ENCODE measurements at places on chromosomes 4 and X. TPM values are rescaled to one million over a fixed set of nuclear protein-coding genes. Genes with fewer than 3 reads are reported as not detected.

DNA sequence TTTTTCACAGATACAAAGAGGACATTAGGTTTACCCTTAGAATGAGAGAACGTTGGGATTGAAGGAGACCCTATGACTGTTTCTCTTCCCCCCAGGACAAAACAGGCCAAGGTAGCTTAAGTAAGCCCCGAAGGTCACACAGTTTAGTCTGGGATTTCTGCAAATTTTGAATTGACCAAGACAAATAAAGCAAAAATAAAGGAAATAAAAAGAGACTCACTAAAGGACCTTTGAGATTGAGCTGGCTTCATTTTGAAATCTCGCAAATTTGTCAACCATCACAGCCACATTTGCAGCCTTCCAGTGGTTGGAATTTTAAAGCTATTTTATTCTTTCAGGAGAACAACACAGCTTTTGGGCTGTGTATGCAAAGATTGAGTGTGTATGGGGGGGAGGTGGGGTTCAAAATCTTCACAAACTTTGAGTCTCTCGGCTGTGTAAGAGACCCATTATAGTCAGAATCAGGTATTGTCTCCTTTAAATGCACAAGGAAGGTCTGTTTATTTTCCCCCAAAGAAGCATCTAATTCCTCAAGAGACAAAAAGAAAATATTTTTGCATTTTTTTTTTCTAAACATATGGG lies 4.2 kb downstream of the TMSB4X start:
- no peak for DNase-seq

Gene CXorf49
- total RNA-seq, result not detected

- no peak for DNase-seq
Observed at GRCh38 chr4:185016946-185017758, 1.1 kb upstream of the HELT start.

DNA sequence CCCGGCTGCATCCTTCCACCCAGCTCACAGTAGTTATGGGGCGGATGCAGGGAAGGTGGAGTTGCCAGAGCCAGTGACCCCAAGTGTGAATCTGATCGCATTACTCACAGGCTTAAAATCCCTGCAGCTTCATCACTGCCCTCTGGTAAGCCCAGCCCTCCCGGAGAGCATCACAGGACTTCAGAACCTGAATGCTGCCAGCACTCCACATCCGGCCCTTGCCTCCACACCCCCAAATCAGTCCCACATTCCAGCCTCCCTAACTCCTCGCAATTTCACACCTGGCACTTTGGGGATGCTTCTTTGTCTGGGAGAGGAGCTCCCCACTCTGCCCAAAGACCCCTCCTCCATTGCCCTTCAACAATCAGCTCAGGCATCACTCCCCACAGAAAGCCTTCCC lies 15.6 kb downstream of the RASL11B start:
- DNase-seq, result no peak

- DNase-seq, result no peak
Observed at GRCh38 chrX:48278958-48279357, 23.8 kb downstream of the SSX1 start.

- DNase-seq, result no peak
Observed at GRCh38 chr4:52982946-52983340, 120.8 kb downstream of the RASL11B start.

Gene FABP2
- total RNA-seq, result not detected

GRCh38 chr4:26884486-26884988 lies 23.9 kb downstream of the STIM2 start:
- no peak for DNase-seq

Gene IGBP1
- total RNA-seq, result 75.8 TPM

Gene KLB
- under 0.01 TPM for total RNA-seq

GRCh38 chr4:153502584-153502983 lies 36.4 kb downstream of the TMEM131L start:
- no peak for DNase-seq

DNA sequence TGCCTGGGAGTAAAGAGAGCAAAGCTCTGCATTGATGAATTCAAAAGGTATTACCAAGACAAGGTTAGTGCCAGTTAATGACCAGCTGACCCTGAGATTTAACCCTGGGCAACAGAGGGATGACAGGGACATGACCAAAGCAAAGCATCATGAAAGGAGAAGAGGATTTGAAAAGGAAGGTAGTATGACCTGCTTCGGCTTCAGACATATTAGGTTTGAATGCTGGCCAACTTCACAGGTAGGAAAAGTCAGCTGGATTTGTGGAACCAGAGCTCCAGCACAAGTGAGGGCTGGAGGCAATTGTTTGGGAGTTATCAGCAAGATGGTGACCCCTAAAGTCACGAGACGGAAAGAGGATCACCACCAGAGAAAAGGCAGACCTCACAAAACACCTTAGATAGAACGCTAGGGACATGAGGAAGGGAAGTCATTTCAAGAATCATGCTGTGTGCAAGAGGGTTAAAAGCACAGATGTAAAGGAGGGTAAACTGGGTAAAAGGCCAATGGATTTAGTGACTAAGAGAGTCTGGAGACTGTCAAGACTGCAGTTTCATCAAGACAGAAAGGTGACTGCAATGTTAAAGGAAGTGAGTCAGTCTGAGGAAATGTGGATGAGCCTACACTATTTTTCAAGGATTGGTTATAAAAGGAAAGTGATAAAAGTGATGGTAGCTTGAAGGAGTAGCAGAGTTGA lies 45.6 kb downstream of the SH3RF1 start:
- peak; percentile 97 for DNase-seq

Gene CASK
- total RNA-seq, result 141 TPM

Gene ARHGAP6
- total RNA-seq, result under 0.01 TPM

Gene RIBC1
- total RNA-seq, result 0.26 TPM

DNA sequence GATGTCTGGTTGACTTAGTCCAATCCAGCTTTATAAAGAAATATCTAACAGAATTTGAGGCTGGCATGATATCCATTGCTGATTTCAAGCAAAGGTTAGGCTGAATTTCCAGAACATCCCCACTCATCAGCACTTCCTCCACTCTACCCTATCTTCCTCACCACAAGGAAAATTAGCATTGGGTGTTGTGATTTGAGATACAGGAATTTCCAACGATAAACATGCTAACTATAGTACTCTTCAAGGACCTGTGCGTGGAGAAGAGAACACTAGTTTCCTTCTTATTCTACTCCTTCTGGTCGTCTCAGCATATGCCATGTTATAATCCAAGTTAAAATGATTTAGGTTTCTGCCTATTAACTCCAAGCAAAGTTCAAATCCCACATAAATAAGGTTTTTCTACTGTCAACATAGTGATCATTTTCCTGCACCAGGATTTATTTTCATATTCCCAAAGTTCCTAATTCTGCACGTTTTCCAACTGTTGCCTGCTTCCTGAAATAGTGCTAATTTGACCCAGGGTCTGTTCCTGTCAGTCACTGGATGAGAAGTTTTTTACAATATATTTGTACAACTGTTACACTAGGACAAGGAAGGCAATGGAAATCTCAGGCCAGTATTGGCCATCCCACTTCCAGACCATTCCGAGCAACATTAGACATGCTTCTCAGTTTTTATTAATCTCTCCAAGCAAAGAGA lies 177.6 kb upstream of the EDNRA start:
- DNase-seq, result no peak

- no peak for DNase-seq
Observed at GRCh38 chrX:11461201-11462001, 168.2 kb downstream of the AMELX start.

Gene MAGEB2
- total RNA-seq, result not detected

GRCh38 chrX:79290596-79290995 lies 76.5 kb downstream of the ITM2A start:
- DNase-seq, result no peak

- DNase-seq, result no peak
Observed at GRCh38 chrX:57900975-57901374, 9.3 kb downstream of the ZXDA start.

GRCh38 chrX:5775846-5776430 lies 452.7 kb downstream of the NLGN4X start:
- DNase-seq, result no peak

DNA sequence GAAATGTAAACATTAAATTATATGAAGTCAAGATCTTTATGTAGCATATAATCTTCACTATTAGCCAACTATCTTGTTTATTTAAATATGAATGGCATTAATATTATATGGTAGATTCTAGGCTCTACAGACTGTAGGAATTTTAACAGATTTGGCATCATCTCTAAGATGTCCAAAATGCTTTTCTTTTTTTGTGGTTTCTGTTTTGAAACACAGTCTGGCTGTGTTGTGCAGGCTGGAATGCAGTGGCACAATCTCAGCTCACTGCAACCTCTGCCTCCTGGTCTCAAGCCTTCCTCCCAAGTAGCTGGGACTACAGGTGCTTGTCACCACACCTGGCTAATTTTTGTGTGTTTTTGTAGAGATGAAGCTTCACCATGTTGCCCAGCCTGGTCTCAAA lies 76.2 kb downstream of the ELOVL6 start:
- DNase-seq, result no peak

GRCh38 chrX:74924449-74925224 lies 615 bp downstream of the NEXMIF start:
- peak; percentile 2 for DNase-seq

DNA sequence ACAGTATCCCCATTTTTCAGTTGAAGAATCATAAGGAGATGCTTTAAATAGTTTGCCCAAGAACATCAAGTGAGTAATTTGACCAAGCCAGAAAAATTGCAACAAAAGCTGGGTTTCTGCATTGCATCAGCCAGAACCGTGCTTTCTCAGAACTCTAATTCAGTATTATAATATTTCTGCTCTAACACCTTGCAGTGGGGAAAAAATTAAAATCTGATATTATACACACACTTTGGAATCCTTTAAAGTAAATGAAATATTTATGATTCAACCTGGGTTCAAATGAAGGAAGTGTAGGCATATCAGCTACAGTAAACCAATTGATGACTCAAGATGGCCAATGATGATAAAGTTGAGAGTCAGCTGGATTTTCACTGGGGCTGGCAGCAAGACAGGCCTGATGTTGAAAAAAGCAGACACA lies 387.6 kb upstream of the ZFP42 start:
- DNase-seq, result peak; percentile 89

Gene MAGT1
- total RNA-seq, result 179 TPM

Gene HTN1
- total RNA-seq, result not detected

Gene XKRX
- total RNA-seq, result 1.9 TPM

GRCh38 chrX:78886550-78886949 lies 58.6 kb upstream of the P2RY10 start:
- peak; percentile 0 for DNase-seq

- no peak for DNase-seq
Observed at GRCh38 chrX:8183346-8183745, 12.3 kb upstream of the VCX2 start.

DNA sequence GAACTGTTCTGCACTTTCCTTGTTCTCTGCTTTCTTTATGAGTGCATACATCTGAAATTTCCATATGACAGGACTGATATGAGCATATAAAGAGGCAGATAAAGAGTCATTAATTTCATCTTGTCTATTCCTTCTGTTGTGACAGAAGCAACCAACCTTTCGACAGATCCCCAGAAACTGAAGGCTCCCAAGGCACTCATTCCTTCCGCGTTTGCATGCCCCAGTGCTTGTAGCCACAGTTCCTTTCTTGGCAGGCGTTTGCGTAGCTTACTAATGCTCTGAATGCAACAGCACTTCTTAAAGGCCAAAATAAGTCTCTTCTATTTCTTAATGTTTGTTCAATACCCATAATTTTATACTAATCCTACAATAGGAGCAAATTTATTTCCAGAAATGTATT lies 94.0 kb upstream of the TBL1X start:
- no peak for DNase-seq

DNA sequence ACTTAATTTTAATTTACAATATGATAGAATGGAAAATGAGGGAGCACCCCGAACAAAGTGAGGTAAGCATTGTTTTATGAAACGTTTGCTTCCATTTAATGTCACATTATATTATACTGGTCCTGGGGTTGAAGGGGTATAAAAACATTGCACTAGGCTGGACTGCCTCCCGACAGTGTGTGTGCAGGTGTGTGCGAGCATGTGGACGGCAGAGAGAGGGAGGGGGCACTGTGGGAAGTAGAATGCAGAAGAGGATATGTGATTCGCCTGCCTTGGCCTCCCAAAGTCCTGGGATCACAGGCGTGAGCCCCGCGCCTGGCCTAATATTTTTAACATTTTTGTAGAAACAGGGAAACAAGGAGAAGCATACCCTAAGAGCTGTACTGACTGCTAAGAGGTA lies 36.0 kb downstream of the IRF2 start:
- DNase-seq, result no peak

Gene CAMK2D
- 62.2 TPM for total RNA-seq

DNA sequence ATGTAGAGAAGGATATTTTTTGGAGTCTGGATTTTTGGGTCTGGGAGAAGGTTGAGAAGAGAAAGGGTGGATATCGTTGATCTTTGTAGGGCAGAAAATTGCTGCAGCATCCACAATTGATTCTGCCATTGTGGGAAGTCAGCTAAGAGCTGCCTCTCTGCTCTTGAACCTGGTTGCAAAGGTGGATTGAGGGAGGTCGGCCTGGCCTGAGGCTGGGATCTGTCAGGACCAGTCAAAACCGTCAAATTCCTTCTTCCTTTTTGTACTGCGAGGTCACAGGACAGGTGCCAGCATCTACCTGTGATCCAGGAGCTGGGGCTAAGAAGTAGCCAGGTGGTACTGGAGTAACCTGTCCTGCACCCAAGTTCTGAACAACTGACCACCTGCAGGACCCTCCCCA lies 93.7 kb downstream of the SHOX start:
- DNase-seq, result no peak
